ENCODE measurements at places on chromosomes 2 and 18.

- no peak for DNase-seq
These were observed 12.3 kb upstream of the SEMA4C start for GRCh38 chr2:96882230-96882629.

- DNase-seq = no peak
These were observed 9.4 kb downstream of the MTERF4 start for GRCh38 chr2:241092677-241093076.

DNA sequence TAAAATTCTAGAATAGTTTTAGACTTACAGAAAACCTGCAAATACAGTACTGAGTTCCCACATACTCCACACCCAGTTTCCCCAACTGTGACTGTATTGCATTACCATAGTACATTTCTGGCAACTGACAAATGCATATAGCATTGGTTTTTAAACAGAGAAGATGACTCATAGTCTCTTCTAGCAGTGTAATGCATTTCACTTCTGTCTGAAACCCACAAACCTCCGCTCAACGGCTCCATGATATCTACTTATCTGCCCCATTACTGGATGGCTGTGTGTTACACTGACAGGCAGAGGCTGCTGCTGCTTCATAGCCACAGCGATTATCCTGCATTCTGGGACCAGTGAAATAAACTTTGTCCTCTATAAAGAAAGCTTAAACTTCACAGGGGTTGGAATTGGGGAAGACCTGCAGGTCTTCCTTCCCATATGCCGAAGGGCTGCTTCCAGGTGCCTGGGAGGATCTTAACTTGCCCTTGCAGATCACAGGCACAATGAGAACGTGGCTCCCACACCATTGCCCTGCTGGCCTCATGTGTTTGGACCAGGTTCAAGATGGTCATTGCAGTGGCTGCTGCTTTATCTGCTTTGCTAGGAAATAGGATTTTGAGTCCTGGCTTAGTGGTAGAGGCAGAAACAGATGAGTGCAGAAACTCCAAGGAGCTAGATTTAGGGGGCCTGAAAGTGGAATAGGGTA, 742.6 kb upstream of the HS6ST1 start:
- no peak for DNase-seq

- DNase-seq = peak; percentile 69
These were observed 49.2 kb upstream of the FRZB start for GRCh38 chr2:182915369-182916326.

DNA sequence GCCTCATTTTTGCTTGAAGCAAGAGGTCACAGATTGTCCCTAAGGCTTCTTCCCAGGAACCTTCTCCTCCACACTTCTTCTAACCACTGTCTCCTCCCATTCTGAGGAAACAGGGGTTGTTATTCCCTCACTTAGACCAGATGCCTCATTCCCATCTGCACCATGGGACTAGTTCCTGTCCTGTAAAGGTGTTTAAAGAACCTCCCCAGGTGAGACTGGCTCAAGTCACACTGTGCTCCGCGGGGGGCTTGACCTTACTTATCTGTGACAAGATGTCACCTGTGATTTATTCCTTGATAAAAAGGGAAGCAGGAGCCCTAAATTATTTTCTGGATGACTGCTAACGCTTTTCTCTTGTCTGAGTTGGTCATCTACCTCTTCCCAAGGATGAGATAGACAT, 8.2 kb upstream of the CDH2 start:
- DNase-seq = no peak

DNA sequence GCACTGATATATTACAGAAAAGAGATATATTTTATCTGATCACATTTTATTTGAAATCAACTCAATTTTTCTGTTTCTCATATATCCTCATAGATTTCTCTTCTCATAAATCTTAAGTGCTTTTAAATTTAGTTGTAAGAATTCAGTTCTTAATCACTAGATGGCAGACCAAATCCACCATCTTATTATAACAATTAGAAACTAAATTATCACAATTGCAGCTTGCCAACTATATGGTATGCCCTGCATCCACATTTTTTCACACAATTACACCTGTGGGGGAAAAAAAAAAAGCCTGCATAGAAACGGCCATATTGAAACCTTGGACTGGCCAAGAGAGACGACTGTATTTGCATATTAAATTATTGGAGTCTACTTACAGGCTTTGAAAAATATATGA, 64.4 kb downstream of the COL5A2 start:
- DNase-seq = no peak

DNA sequence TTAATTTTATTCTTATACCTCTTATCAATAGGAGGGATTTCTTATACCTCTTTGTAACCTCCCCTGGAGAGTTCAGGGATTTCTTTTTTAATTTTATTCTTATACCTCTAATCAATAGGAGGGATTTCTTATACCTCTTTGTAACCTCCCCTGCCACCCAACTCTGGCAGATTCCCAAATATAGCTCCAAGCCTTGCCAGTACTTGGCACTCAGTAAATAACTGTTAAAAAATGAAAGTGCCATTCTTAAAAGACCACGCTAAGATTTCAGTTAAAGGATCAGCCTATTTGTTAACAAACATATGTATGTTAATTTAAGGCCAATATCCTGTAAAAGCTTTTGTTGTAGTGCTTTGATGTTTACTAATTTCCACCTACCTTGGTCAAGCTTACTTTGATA, 4.8 kb downstream of the RNF149 start:
- DNase-seq = no peak

DNA sequence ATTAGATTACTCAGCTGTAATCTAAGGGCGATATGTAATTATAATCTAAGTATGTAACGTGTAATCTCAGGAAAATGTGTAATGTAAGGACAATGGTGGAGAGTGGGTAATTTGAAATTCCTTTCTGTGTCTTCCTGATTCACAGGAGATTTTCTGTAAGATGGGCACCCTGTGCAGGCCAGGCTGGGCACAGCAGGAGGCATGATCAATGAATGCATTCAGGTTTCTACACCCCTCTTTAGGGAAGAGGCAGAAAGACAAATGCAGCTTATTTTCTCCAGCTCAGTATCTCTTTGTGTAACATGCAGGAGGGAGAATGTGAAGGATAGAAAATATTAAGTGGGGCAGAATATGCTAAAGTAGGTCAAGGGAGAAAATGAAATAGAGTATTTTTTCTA, 320.1 kb downstream of the PIK3C3 start:
- DNase-seq = no peak

- no peak for DNase-seq
These were observed 2.7 kb upstream of the IL18RAP start for GRCh38 chr2:102420290-102420689.

GRCh38 chr2:62934517-62934916, 116.1 kb upstream of the OTX1 start:
- no peak for DNase-seq

GRCh38 chr2:20516646-20517341, 69.9 kb downstream of the RHOB start:
- no peak for DNase-seq

GRCh38 chr2:195406886-195407603, 250.0 kb upstream of the SLC39A10 start:
- no peak for DNase-seq

GRCh38 chr2:46439582-46439981, 39.8 kb upstream of the TMEM247 start:
- no peak for DNase-seq

- no peak for DNase-seq
These were observed 376.3 kb downstream of the ARHGAP15 start for GRCh38 chr2:143505542-143505941.

DNA sequence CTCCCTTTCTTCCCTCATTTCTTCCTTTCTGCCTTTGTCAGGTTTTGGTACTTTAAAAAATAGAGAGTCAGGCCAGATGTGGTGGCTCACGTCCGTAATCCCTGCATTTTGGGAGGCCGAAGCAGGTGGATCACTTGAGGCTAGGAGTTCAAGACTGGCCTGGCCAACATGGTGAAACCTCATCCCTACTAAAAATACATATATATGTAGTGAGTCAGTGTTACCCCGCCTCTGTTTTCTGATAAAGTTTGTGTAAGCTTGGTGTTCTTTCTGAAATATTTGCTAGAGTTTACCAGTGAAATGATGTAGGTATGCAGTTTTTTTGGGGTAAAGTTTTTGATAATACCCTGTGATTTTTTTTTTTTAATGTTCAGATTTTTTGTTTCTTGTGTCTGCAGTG, 58.8 kb downstream of the DGKD start:
- no peak for DNase-seq

GRCh38 chr18:8800445-8800844, 95.1 kb downstream of the MTCL1 start:
- DNase-seq = peak; percentile 87

DNA sequence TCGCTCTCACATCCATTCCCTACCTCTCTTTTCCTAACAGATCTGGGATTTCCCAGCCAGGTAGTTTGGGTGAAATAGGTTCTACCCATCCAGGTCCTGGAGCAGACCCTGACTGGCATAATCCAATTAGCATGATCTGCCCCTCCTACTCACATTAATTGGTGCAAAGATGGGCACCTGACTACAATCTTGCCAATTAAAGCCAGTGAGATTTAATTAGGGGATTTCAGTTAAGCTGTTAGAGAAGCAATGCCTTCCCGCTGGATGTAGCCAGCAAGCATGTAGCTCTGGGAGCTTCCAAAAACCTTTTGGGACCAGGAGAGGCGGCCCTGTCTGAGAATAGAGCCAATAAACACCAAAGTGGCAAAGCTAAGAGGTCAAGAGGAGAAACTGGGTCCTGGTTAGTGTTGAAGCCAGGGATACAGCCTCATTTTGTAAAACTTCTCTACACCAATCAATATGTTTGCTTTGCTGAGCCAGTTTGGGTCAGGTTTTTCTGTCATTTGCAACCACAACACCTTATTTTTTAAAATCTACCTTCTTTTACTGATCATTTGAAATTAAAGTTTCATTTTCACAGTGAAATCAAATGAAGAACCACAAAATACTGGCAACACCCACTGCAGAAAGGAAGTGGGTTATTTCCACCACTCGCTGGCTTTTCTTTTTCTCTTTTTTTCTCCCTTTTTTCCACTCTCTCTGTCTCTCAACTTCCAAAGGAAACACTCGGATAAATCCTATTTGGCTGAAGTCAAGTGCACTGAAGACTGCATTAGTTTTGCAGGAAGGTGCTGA, 3.2 kb upstream of the TTC39C start:
- no peak for DNase-seq

GRCh38 chr2:237885931-237886684, 26.7 kb downstream of the RAMP1 start:
- DNase-seq = no peak

GRCh38 chr18:54296062-54296461, 26.7 kb downstream of the POLI start:
- no peak for DNase-seq

DNA sequence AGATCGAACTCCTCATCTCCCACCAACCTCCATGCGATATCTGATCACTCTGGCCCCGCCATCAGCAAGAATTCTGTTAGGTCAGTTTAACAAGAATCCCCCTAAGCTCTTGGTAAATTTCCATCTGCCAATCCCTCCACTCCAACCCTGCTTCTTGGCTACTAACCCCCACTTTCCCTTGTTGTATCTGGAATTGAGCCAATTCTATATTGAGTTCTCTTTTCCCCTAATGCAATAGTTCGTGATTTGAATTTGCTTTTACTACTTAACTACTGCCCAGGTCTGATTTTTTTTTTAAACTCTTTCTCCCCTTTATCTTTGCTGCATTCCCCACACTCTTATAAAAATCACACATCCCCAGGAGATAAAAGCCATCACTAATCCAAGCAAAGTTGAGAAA, 159.3 kb upstream of the STK17B start:
- no peak for DNase-seq

GRCh38 chr2:226956659-226957058, 120.8 kb downstream of the RHBDD1 start:
- no peak for DNase-seq

Data from H54 (cell line).